ENCODE measurements at places on chromosomes 3 and 15.

DNA sequence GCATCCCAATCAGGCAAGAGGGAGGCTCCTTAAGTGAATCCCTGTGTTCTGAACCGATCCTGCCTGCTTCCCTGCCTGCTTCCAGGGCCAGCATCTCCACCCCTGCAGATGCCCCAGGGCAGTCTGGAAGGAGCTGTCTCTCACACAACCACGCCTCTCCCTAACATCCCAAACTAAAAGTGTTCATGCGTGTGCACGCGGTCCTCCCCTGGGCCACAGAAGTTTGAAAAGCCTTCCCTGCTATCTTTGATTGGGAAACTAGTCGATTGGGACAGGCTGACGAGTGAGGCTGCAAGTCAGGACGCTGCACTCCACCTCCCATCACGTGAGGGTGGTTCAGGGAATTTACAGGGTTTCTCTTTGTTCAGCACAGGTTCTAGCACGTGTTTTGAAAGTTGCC lies 340.9 kb upstream of the ICE2 start:
- no peaks in the 10 kb centered on the region for H3K36me3 ChIP-seq
- H3K27me3 ChIP-seq = peaks cover 7% of the 10 kb centered on the region
- H3K4me3 ChIP-seq = no peak overlapping the region
- no peak for DNase-seq
- peak overlapping the region; percentile 82 for H3K27ac ChIP-seq

GRCh38 chr3:66797889-66798560 lies 200.1 kb upstream of the KBTBD8 start:
- DNase-seq = peak; percentile 60
- H3K27ac ChIP-seq = no peak overlapping the region
- peak overlapping the region; percentile 76 for H3K4me3 ChIP-seq
- H3K27me3 ChIP-seq = peaks cover 3% of the 10 kb centered on the region

- no peak for DNase-seq
- H3K36me3 ChIP-seq = no peaks in the 10 kb centered on the region
- peaks cover 26% of the 10 kb centered on the region for H3K4me1 ChIP-seq
- no peak overlapping the region for H3K4me3 ChIP-seq
Measured at GRCh38 chr3:33940736-33941135, 142.3 kb downstream of the PDCD6IP start.

GRCh38 chr15:29534378-29534777 lies 264.8 kb upstream of the NSMCE3 start:
- no peak overlapping the region for H3K4me3 ChIP-seq
- H3K4me1 ChIP-seq = peaks cover 21% of the 10 kb centered on the region
- no peak for DNase-seq
- peaks cover 6% of the 10 kb centered on the region for H3K27me3 ChIP-seq
- H3K36me3 ChIP-seq = no peaks in the 10 kb centered on the region

DNA sequence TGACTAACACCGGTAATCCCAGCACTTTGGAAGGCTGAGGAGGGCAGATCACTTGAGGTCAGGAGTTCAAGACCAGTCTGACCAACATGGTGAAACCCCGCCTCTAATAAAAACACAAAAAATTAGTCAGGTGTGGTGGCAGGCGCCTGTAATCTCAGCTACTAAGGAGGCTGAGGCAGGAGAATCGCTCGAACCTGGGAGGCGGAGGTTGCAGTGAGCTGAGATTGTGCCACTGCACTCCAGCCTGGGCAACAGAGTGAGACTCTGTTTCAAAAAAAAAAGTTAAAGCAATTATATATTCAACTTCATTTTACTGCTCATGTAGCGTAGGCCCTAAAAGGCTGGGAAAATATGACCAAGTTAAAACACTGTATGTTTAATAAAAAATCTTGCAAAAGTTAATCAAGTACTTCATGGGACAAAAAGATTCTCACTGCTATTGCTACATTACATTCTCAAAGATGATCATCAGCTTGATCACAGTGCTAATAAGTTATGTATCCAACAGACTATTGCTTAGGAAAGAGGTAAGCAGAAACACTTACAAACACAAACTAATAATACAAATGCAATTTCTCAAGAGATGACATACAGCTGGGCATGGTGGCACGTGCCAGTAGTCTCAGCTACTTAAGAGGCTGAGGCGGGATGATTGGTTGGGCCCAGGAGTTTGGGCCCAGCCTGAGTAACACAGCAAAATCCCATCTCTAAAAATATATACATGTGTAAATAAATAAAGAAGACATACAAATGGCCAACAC lies 2.7 kb downstream of the COPS2 start:
- peaks cover 40% of the 10 kb centered on the region for H3K4me1 ChIP-seq
- H3K27ac ChIP-seq = no peak overlapping the region
- peaks cover 7% of the 10 kb centered on the region for H3K27me3 ChIP-seq
- H3K4me3 ChIP-seq = peak overlapping the region; percentile 99
- DNase-seq = no peak

DNA sequence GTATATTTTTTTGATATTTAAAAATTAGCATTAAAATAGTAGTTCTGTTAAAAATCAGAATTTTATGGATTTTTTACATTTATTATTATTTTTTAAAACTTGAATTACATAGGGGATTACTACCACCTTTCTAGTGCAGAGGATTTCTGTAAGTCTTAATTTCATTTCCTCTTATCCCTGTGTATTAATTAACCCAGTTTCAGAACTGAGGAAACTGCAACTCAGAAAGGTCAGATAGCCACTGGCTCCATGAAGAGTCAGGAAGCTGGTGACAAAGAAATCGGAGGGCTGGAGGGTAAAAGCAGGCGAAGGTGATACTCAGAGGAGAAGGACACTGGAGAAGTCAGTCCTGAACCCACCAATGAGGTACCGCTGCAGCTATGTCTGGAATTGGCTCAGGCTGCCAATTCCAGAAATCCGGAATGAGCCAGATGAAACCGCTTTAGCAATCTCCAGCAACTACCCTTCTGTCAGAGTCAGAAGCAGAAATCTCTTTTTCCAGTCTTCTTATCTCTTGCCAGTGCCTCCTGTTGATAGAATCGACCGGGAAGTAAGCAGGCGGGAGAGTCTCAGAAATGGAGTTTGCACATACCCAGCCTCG lies 308.5 kb downstream of the SV2B start:
- H3K27me3 ChIP-seq = no peaks in the 10 kb centered on the region
- H3K4me3 ChIP-seq = no peak overlapping the region
- H3K36me3 ChIP-seq = no peaks in the 10 kb centered on the region
- no peak overlapping the region for H3K27ac ChIP-seq
- peaks cover 12% of the 10 kb centered on the region for H3K4me1 ChIP-seq

DNA sequence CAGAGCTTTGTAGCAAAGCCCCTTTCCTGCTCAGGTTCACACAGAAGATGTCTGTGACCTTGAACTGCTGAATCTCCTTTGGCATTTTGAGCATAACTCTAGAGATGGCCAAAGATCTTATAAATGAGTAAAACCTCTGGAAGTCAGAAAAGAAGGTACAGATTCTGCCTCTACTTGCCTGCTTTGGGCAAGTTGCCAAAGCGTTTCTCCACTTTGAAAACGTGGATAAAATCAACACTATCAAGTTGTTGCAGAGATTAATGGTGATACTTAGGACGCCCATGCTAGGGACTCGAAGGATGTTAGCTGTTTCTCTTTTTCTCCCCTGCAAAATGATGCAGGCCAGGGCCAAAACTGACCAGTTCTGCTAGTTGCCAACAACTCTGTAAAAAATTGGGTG lies 68.0 kb upstream of the CMTM7 start:
- H3K4me3 ChIP-seq = no peak overlapping the region
- H3K27ac ChIP-seq = peak overlapping the region; percentile 81
- H3K27me3 ChIP-seq = no peaks in the 10 kb centered on the region
- no peak for DNase-seq

- H3K4me3 ChIP-seq = no peak overlapping the region
- DNase-seq = no peak
- H3K36me3 ChIP-seq = no peaks in the 10 kb centered on the region
- no peak overlapping the region for H3K27ac ChIP-seq
- H3K4me1 ChIP-seq = peaks cover 28% of the 10 kb centered on the region
Measured at GRCh38 chr3:193590088-193590856, 2.7 kb upstream of the OPA1 start.

DNA sequence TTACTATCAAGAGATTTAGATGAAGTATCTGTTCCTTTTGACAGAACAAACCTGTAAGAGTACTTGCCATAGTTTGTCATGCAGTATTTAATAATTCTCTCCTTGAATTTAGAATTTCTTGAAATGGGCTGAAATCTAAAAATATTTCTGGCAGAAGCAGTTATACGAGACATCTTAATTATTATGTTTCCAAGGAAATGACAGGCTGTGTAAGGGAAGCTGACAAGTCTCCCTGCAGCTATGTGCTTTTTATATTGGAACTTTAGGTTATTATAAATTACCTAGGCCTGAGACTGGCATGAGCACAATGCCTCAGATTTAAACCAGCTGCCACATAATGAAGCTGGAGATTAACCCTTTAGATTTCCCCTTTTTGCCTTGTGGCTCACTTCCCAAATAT lies 365.0 kb upstream of the EPHA6 start:
- H3K27ac ChIP-seq = no peak overlapping the region
- H3K36me3 ChIP-seq = no peaks in the 10 kb centered on the region
- no peaks in the 10 kb centered on the region for H3K27me3 ChIP-seq
- no peak overlapping the region for H3K4me3 ChIP-seq

GRCh38 chr3:168341192-168341815 lies 245.6 kb upstream of the GOLIM4 start:
- H3K27ac ChIP-seq = no peak overlapping the region
- no peak overlapping the region for H3K4me3 ChIP-seq
- H3K4me1 ChIP-seq = peaks cover 43% of the 10 kb centered on the region
- H3K36me3 ChIP-seq = no peaks in the 10 kb centered on the region

- H3K27me3 ChIP-seq = no peaks in the 10 kb centered on the region
- H3K4me1 ChIP-seq = no peaks in the 10 kb centered on the region
- H3K36me3 ChIP-seq = peaks cover 70% of the 10 kb centered on the region
Measured at GRCh38 chr15:68218847-68219798, 10.4 kb downstream of the CLN6 start.

GRCh38 chr3:150412561-150413231 lies 4.6 kb downstream of the TSC22D2 start:
- no peak for DNase-seq
- peaks cover 5% of the 10 kb centered on the region for H3K27me3 ChIP-seq
- peak overlapping the region; percentile 91 for H3K4me3 ChIP-seq
- H3K27ac ChIP-seq = no peak overlapping the region
- peaks cover 34% of the 10 kb centered on the region for H3K36me3 ChIP-seq

GRCh38 chr3:178684881-178685590 lies 148.8 kb downstream of the KCNMB2 start:
- no peak overlapping the region for H3K27ac ChIP-seq
- peak; percentile 51 for DNase-seq
- H3K4me1 ChIP-seq = no peaks in the 10 kb centered on the region
- no peak overlapping the region for H3K4me3 ChIP-seq
- H3K27me3 ChIP-seq = peaks cover under 1% of the 10 kb centered on the region

DNA sequence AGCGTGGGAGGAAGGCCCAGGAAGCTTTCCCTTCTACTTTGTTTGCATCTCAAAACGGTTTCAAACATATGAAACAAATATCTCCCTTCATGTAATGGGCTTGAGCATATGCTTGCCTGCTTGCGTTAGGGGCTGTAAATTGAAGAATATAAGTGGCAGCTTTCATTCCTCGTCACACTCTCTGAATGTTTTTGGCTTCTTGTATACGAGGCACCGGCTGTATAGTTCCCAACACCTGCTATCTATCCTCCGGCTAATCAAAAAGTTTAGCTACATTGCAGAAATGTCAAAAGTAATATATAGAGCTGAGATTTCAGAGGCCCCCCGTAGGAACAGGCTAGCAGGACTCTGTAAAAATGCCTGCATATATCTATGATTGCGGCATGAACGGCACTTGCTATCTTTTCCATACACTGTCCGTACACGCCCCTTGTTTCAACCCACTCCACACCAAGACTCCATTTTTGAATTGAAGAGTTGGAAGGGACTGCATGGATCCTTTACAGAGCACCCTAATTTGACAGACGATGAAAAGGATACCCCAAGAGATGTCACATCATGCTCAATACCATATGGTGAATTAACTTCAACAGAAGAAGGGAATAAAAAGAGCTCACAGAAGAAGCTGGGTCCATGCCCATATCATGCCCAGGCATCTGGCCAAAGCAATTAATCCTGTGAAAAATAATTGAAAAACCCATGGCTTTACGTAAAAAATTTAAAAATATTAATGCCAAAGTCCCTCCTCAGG lies 2.5 kb downstream of the MASP1 start:
- no peak overlapping the region for H3K27ac ChIP-seq
- no peak overlapping the region for H3K4me3 ChIP-seq
- no peak for DNase-seq

DNA sequence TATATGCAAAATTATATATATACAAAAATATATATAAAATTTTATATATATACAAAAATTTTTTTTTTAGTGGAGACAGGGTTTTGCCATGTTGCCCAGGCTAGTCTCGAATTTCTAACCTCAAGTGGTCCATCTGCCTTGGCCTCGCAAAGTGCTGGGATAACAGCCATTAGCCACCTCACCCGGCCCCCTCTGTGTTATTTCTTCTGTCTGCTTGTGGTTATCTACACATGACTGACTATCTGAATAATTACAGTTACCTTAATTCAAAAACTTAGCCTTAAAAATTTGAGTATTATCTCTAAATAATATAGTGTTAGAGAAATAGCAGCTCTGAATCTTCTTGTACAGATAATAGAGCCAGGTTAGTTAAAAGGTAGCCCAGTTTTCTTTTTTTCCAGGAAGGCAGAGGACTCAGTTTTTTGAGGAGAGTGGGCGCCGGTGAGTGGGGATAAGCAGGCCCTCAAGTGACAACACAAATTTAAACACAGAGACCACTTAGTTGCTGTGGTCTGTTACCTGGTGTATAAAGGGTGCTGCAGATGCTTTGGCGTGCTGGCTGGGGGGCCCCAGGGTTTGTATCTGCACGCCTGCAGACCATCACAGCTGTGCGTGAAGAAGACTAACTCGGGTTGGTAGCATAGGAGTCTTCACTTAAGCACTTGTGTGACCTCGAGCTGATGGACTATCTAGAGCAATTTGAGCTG lies 83.7 kb downstream of the TRAK1 start:
- peak overlapping the region; percentile 68 for H3K27ac ChIP-seq
- H3K27me3 ChIP-seq = no peaks in the 10 kb centered on the region
- no peak for DNase-seq

- peak overlapping the region; percentile 97 for H3K27ac ChIP-seq
- no peak overlapping the region for H3K4me3 ChIP-seq
- no peak for DNase-seq
- peaks cover 40% of the 10 kb centered on the region for H3K36me3 ChIP-seq
- H3K4me1 ChIP-seq = peaks cover 68% of the 10 kb centered on the region
Measured at GRCh38 chr3:113288881-113289280, 77.5 kb downstream of the BOC start.

GRCh38 chr3:169299129-169299528 lies 364.4 kb downstream of the MECOM start:
- no peaks in the 10 kb centered on the region for H3K36me3 ChIP-seq
- H3K4me3 ChIP-seq = no peak overlapping the region
- no peak for DNase-seq
- peaks cover 31% of the 10 kb centered on the region for H3K4me1 ChIP-seq

DNA sequence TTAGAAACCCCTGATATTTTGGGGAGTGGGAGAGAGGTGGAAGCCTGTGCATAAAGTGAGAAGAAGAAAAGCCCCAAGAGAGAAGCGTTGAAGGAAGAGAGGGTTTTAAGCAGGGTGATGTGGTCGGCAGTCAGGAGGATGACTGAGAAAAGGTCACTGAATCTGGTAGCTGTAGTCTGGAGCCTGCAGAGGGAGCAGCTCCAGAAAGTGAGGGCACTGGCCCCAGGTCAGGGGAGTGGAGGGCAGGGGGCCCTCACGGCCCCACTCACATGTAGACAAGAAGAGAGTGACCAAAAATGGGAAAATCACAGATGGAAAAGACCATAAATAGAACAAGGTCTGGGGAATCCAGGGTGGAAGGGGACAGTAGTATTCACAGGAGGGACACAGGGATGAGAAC lies 105.5 kb downstream of the RYK start:
- H3K36me3 ChIP-seq = peaks cover 49% of the 10 kb centered on the region
- H3K4me3 ChIP-seq = no peak overlapping the region
- DNase-seq = no peak
- peaks cover 26% of the 10 kb centered on the region for H3K4me1 ChIP-seq

All from nephron progenitor cell (in vitro differentiated cells).